EH (cell line): ENCODE measurements at places on chromosomes 6 and 20.

DNA sequence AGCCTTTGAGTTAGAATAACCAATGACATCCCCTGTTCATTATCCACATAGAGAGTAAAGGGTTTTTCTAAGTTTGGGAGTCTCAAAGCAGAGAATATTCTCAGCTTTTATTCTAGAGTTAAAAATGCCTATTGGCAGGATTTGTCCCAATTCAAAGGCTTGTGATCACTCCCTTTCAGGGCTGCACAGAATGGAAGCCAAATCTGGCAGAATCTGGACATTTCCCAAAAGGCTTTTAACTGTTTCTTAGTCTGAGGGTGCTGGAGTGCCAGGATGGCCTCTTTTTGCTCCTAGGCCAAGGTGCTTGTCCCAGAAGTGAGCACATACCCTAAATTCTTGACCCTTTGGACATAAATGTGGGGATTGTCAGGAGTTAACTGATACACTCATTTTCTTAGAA lies 556.6 kb downstream of the DOK5 start:
- no peak for DNase-seq

DNA sequence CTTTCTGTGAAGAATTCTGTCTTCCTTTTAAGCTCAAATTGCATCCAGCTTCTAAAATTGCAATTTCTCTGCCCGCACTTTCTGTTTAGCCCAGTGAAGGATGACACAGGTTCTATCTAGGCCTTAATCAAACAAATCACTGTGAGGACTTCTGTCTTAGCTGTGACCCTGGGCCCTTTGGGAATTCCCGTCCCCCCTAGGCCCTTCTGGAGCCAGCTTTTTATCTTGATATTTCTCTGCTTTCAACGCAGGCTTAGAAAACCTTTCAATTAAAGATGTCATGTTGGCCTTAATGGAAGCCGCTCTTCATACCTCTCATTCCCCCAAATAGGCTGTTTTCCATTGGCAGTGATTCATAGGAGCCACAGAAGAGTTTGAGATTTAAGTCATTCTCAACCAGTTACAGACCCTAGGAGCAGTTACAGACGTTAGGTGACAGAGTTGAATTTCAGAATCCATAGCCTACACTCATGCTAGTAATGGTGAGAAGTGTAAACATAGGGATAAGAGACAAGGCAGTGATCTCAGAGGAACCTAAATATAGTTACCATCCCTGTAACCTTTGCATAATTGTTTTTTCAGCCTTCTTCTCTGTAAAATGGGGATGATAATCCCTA lies 74.8 kb upstream of the FLRT3 start:
- no peak for DNase-seq

DNA sequence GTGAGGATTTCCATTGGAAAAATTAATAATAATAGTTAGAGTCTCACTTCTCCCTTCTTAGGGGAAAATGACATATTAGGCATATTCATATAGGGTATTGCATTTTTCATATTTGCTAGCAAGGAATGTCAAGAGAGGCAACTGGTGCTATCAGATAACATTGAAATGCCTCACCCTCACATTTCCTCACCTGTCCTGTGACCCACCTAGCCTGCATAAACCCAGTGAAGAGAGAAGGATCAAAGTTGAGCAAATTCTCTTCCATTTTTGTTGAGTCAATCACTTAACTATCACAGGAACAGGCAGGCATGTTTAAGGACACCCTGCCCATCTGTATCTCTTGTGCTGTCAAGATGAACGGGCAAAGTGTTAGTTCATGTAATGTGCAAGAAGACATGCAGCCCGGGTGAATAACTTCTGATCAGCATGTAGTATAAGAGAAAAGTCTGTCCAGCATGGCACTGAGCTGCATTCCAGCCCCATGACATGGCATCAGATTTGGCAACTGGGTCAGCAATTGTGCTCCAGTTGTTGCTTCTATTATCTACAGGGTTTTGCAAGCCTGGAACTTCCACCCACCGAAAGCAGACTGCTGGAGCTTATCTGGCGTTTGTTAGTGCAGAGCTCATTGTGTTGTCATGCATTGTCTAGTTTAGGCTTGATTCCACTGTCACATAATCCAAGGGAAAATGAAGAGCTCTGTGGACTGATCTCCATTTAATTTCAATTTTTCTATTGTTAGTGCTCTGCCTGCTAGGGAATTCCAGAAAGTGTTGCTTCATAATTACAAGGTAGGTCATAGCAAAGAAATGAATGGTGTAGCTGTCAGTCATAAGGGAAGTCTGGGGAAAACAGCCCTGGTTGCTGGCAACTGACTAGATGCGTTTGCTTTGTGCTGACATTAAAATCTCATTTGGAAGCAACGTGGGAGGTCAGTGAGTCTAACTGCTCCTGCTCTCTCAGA lies 138.4 kb upstream of the TNFAIP3 start:
- DNase-seq, result peak; percentile 86

DNA sequence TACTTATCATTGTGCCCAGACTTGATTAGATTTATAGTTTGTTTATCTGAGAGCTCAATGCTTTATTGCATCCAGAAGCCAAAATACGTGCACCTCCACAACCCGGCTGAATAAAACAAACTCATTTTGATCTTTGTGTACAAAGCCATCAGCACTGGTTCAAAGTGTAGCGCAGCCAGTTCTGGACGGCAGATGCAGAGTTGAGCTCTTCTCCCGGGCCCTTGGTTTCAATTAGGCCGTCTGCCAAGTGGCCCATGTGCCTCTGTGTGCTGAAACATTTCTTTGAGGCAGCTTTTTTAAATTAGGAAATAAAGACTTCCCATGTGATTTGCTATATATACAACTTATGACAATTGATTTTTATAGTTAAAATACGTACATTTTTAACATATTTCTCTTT lies 96.2 kb upstream of the RSPO3 start:
- DNase-seq, result peak; percentile 42

DNA sequence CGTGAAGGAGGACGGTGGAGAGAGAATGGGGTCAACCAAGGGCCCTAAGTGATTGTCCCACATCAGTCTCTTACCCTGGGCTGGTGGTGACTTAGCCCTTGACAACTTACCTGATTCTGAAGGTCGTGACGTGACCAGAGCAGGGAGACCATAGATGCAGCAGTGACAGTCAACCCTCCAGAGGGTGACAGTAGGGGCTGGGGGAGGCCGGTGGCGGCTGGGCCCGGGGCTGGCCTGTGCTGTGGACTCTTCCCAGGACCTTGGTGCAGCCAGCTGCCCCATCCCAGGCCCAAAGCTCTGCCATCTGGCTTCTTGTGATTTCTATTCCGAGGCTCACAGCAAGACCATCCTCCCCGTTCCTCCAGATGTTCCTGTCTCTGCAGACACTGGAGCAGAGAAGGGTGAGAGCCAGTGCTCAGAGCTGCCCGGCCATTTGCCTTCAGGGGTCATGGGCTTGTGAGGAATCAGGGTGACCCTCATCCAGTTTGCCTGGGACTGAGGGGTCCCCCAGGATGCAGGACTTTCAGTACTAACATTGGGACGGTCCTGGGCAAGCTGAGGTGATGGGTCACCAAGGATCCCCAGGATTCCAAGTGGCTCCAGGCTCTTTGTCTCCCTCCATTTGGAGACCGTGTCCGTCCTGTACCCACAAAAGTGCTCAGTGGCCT lies 36.0 kb downstream of the SUMO4 start:
- DNase-seq, result no peak

DNA sequence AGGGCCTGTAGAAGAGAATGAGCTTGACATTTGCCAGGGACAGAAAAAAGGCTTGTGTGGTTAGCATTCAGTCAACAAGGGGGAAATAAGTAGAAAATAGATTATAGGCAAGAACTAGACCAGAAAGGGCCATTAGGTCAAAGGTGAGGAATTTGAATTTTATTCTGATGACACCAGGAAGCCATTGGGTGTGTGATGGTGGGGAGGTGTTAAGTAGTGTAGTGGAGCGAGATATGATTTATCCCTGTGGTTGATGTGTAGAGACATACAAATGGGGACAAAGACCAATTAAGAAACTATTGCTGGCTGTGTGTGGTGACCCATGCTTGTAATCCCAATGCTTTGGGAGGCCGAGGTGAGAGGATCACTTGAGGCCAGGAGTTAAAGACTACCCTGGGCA lies 11.0 kb downstream of the DSTN start:
- no peak for DNase-seq

DNA sequence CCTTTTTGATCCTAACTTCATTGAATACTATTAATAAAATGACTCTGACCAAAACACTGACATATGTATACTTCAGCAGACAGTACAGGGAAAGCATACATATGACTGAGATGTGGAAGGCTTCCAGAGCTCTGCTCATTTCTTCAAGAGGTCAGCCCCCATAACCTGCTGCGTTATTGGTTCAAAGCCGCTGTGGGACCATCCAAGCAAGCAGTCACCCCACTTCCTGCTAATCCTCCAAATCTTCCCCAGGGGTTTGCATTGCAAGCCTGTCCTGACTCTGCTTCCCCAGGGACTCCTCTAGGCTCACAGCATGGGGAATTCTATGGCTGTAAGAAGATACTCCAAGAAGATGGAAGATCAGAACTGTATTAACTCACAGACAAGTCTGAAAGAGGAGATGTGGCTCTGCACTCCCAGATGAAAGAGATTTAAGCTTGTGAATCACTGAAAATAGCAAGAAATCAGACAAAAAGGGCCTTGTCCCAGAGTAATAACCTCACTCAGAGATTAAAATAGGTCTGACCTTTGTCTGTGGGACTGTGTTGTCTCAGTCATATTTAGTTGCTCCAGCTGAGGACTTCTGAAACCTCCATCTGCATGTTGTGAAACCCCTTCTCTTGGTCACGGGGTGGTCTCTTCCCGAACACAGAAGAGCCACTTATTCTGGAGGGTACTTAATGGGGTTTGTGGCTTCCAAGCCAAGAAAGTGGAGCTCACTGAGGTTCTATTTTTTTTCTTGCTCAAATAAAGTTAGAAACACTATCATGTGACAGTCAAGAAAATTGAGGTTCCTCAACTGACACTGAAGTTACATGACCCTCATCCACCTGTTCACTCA lies 101.5 kb upstream of the MARCKS start:
- DNase-seq, result no peak

GRCh38 chr6:26017632-26017966 lies 55.0 kb downstream of the TRIM38 start:
- DNase-seq, result peak; percentile 93

GRCh38 chr20:25035921-25036320 lies 22.0 kb downstream of the ACSS1 start:
- DNase-seq, result no peak

DNA sequence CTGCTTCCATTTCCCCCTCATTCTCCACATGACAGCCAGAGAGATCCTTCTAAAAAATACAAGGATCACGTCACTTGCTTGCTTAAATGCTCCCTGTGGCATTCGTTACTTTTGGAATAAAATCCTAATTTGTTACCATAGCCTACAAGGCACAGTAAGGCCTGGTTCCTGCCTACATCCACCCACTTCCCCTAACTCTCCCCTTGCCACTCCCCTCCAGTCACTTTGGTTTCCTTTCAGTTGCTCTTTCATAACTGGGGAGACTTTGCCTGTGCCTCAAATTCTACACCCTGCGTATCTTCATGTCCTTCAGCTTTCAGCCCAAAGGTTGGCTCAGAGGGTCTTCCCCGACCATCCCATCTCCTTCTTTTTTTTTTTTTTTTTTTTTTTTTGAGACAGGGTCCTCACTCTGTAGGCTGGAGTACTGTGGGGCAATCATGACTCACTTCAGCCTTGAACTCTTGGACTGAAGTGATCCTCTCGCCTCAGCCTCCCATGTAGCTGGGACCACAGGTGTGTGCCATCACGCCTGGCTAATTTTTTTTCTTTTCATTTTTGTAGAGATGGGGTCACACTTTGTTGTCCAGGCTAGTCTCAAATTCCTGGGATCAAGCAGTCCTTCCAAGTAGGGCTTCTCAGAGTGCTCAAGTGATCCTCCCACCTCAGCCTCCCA lies 12.5 kb downstream of the ID1 start:
- DNase-seq, result no peak

DNA sequence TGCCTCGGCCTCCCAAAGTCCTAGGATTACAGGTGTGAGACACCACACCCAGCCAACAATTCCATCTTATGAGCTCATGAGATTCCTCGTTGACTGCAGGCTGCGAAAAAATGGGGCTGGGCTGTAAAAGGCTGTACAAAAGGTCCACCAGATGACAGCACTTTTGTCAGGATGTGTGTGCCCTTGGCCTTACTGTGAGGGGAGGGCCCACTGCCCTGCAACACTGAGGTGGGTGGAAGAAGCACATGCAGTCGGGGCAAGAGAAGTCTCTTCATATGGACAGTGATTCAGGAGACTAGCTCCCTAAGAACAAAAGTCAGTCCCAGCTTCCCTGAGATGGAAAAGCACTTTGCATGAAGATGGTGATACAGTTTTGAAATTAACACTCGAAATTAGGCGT lies 50.5 kb downstream of the KCTD20 start:
- peak; percentile 15 for DNase-seq

DNA sequence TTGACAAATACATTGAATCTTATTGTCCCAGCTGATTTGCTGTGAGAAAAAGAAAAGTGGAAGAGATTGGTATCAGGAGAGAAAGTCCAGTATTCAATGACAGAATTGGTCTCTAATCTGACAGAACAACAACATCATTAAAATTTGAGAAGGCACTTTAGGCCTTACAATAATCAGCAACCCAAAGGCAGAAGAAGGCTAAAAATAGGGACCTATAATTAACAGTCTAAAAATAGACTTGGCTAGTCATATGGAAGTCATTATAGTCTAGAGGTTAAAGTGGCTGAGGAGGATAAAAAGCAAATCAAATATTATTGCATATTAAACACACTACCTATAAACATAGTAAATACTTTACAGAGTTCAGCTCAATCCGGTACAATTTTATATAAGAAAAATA lies 393.6 kb upstream of the JAG1 start:
- DNase-seq, result peak; percentile 45

GRCh38 chr20:12617076-12617475 lies 391.7 kb upstream of the SPTLC3 start:
- DNase-seq, result no peak

GRCh38 chr6:842141-842540 lies 149.2 kb upstream of the EXOC2 start:
- DNase-seq, result no peak

DNA sequence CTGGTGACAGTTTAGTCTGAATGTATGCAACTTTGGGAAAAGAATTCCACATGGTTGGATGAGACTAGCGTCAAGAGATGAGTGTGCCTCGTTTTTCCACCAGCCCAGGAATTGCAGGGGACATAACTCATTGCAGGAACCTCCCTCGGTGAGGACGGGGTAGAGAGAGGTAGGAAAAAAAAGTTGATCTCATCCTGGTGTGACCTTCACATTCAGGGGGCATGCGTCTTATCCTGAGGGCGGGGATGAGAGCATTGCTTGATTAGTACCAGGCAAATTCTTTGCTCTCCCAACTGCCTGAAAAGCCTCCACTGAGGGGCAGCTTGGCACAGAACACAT lies 11.8 kb downstream of the TLDC2 start:
- DNase-seq, result peak; percentile 39

GRCh38 chr6:29757701-29758293 lies 34.6 kb downstream of the HLA-F start:
- DNase-seq, result no peak

GRCh38 chr20:33812908-33813462 lies 1.8 kb downstream of the CHMP4B start:
- DNase-seq, result peak; percentile 28

- DNase-seq, result no peak
These were observed 603.0 kb upstream of the NRSN1 start for GRCh38 chr6:23522792-23523547.
